ENCODE measurements at places on chromosomes 7 and 10.

DNA sequence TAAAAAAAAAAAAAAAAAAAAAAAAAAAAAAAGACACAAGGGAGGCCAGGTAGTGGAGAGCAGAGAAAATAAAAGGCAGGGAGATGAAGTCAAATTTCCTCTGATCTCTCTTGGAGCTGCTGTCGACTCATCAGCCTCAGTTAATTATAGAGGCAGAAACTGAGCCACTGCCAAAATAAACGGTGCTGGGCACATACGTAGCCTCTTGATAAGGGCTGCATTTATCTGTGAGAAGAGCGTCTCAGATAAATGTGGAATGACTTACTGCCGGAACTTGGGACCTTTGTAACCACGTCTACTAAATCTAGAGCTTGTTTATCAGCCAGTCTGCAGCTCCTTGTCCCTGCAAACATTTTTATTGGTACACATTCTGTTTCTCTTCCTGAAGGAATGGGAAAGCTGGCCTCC, 162.3 kb downstream of the BAMBI start:
- H3K27ac ChIP-seq, result no peak overlapping the region
- H3K4me1 ChIP-seq, result no peaks in the 10 kb centered on the region
- no peak for DNase-seq
- no peaks in the 10 kb centered on the region for H3K36me3 ChIP-seq
- no peaks in the 10 kb centered on the region for H3K27me3 ChIP-seq
- H3K4me3 ChIP-seq, result no peak overlapping the region

DNA sequence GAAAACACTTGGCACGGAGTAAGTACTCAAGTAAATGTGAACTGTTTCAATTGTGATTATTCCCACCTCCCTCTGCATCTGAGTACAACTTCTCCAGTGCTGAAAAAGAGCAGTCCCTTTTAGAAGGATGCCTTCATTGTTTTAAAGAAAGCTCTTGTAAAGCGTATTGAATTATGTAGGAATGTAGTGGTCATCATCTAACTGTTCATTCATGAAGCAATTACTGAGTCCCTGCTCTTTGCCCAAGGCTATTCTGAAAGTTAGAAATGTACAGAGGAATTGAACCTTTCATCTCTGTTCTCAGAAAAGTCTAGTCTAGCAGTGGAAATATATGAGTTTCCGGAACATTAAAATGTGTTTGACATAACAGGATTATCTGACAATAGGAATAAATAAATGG, 127.8 kb downstream of the CACNB2 start:
- no peaks in the 10 kb centered on the region for H3K27me3 ChIP-seq
- no peak overlapping the region for H3K4me3 ChIP-seq
- H3K27ac ChIP-seq, result no peak overlapping the region
- H3K36me3 ChIP-seq, result no peaks in the 10 kb centered on the region
- H3K4me1 ChIP-seq, result no peaks in the 10 kb centered on the region

- peaks cover 6% of the 10 kb centered on the region for H3K27me3 ChIP-seq
- H3K27ac ChIP-seq, result no peak overlapping the region
- no peak for DNase-seq
These were observed 23.5 kb downstream of the POLL start for GRCh38 chr10:101564490-101564991.

- H3K4me1 ChIP-seq, result no peaks in the 10 kb centered on the region
- H3K4me3 ChIP-seq, result no peak overlapping the region
- H3K27ac ChIP-seq, result no peak overlapping the region
These were observed 293.1 kb upstream of the CACNA2D1 start for GRCh38 chr7:82736633-82737032.

GRCh38 chr7:19026888-19027287, 90.5 kb downstream of the TWIST1 start:
- H3K27me3 ChIP-seq, result no peaks in the 10 kb centered on the region
- no peak overlapping the region for H3K27ac ChIP-seq
- no peak overlapping the region for H3K4me3 ChIP-seq

GRCh38 chr7:85737426-85737825, 550.6 kb upstream of the SEMA3D start:
- DNase-seq, result no peak
- no peaks in the 10 kb centered on the region for H3K27me3 ChIP-seq
- no peaks in the 10 kb centered on the region for H3K36me3 ChIP-seq
- no peaks in the 10 kb centered on the region for H3K4me1 ChIP-seq

GRCh38 chr10:97450828-97451227, 4.9 kb downstream of the ZDHHC16 start:
- H3K36me3 ChIP-seq, result peaks cover 35% of the 10 kb centered on the region
- peaks cover 8% of the 10 kb centered on the region for H3K4me1 ChIP-seq
- H3K27ac ChIP-seq, result no peak overlapping the region
- no peak overlapping the region for H3K4me3 ChIP-seq
- no peak for DNase-seq

Measured in A673 (cell line).